ENCODE measurements at places on chromosomes 6 and 20. TPM values are rescaled to one million over a fixed set of nuclear protein-coding genes. Genes with fewer than 3 reads are reported as not detected.

GRCh38 chr20:51763965-51764602 is 4.1 kb downstream of the ATP9A start:
- no peak for DNase-seq

DNA sequence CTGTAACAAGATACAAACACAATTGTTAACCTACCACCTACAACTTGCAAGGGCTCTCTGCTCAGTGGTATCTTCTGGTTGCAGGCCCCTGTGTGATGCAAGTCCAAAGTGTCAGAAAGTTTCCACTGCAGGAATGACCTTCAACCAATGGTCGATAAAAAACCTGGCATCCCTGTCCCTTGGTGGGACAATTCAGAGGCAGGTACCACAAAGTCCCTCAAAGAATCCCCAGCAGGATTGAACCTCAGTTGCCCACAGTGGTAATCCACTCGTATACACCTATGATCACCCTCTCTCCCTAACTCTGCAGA is 15.9 kb downstream of the GLO1 start:
- no peak for DNase-seq

GRCh38 chr6:100740439-100740838 is 140.7 kb downstream of the ASCC3 start:
- no peak for DNase-seq

DNA sequence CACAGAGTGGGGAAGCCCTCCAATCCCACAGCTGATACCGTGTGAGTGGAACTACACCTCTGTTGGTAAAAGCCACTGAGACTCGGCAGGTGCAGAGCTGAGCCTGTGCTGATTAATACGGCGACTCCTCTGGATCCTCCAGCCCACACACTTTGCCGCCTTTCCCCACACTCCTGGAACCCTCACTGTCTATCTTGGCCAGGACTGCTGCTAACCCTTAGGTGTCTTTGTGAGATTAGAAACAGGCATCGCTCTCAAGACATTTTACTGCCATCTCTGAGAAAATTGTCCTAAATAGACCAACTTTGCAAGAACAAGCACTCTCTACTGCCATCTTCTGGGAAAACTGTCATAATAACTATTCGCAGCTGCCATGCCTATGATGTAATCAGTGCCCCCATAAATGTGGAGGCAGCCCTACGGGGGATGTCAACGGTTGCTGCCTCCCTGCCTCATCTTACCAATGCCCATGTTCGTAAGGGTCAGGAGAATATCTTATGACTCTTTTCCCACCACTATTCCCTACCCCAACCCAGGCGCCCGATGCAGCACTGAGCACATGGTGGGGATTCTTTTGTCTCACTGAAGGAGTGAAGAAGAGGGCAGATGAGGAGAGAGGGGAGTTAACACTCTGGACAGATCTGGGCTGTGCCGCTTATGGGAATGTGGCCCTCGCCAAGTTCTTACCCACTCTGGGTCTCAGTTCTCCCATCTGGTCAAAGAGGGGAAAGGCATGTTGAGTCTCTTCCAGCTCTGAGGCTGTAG is 26.1 kb upstream of the KCNB1 start:
- DNase-seq, result no peak

Gene SLC17A1
- total RNA-seq, result not detected

- DNase-seq, result no peak
Measured at GRCh38 chr20:18004384-18005031, 35.7 kb downstream of the MGME1 start.

Gene DNMT3B
- 4.7 TPM for total RNA-seq

Gene SLC22A7
- total RNA-seq, result not detected

GRCh38 chr20:52752023-52752422 is 220.1 kb upstream of the TSHZ2 start:
- no peak for DNase-seq

Gene NHLRC1
- total RNA-seq, result 1.1 TPM

DNA sequence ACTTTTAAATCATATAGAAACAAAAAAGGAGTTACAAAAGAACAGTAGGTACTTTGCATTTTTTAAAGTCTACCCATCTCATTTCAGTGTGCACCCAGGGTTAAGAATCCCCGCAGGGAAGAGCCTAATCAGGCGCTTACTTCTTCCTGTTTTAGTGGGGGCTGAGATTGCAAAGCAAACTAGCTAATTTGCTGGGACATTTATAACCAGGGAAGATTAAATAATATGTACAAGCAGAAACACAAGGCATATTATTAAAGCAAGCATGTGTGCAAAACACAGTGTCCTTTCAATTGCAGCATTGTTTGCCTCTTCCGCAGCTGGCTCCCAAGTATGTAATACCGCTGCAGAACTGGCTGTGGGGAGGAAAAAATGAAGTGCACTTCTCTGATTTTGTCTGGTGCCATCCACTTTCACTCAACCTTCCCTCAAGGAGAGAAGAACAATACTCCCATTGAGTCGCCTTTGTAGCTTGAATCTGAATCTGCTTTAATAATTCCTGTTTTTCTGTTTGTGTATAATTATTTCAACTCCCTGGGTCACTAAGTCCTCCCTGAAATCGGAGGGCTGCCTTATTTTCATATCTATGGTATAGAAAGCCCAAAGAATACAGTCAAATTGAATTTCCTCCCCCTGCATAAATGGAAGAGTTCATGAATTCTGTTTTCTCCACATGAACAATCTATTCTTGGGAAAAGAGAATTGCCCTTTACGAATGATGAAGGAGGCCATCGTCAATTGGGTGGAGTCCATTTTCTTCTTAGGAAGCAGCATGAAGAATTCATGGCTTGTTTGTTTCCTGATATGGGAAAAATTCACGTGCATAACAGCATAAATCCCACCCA is 23.3 kb upstream of the BCAS1 start:
- DNase-seq, result no peak

Gene BANF2
- not detected for total RNA-seq

All from chondrocyte (in vitro differentiated cells).